Dermis microvascular lymphatic vessel endothelial cell (primary cell): ENCODE measurements at places on chromosomes 6 and 20. TPM values are rescaled to one million over a fixed set of nuclear protein-coding genes. Genes with fewer than 3 reads are reported as not detected.

ADGRB3 gene
- not detected in 2 replicates for total RNA-seq

CCDC170 gene
- under 0.01 TPM in 2 replicates for total RNA-seq

NKX2-4 gene
- not detected in 2 replicates for total RNA-seq

CST2 gene
- not detected in 2 replicates for total RNA-seq

DNMT3B gene
- 1.4 and 1.9 TPM in 2 replicates for total RNA-seq

SIRPB1 gene
- total RNA-seq = 1.3 TPM in 2 replicates

ARFGEF3 gene
- total RNA-seq = 1.8 and 2.5 TPM in 2 replicates

AKAP7 gene
- 1.1 and 1.3 TPM in 2 replicates for total RNA-seq
